ENCODE measurements at places on chromosomes 7 and 10.

DNA sequence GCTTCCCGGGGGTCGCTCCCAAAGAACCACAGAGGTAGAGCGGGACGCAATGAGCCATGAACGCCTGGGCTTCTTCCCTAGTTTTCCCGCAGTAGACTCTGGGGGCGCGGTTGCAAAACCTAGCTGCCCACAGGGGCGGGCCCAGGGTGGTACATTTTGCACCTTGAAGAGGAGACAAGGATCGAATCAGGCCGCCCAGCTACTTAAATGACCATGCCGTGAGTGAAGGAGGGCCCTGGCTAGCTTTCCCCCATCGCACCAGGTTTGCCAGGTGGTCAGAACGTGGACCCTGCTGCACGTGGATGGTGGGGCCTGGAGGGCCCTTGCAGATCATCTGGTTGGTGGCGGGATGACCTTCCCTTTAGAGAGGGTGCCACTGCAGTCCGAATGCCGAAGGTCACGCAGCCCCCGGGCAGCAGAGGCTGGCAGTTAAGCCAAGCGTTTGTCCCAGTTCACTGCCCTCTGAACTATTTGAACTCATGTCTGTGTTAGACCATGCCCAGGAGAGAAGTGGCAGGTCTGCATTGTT lies 604 bp upstream of the SHTN1 start:
- peak; percentile 72 for DNase-seq

DNA sequence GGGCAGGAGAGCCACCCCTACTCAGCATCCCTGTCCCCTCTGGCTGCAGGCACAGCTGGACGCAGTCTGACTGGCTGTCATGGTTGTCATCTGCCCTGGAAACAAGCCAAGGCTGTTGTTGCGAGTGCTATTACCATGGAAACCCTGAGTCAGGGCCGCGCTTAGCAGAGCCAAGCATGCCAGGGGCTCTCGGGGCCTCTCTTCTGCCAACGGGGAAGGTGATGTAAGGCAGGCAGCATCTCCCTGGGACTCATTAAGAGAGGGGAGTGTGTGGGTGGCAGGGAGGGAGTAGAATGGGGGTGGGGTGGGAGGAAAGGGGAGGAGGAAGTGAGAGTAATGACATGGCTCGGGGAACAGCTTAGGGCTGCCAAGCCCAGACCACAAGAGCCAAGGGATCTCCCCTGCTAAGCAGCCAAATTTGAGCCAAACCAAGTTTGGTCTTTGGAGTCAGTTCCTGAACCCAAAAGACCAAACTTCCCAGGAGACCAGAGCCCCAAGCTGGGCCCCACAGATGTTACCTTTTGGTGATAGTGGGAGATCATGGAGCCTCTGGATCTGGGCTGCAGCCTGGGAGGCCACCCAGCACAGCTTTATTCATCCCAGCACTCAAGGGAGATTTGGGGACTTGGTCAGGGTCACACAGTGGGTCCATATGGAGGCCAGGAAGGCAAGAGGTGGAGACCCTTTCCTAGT lies 67.6 kb downstream of the TMEM130 start:
- no peak for DNase-seq

DNA sequence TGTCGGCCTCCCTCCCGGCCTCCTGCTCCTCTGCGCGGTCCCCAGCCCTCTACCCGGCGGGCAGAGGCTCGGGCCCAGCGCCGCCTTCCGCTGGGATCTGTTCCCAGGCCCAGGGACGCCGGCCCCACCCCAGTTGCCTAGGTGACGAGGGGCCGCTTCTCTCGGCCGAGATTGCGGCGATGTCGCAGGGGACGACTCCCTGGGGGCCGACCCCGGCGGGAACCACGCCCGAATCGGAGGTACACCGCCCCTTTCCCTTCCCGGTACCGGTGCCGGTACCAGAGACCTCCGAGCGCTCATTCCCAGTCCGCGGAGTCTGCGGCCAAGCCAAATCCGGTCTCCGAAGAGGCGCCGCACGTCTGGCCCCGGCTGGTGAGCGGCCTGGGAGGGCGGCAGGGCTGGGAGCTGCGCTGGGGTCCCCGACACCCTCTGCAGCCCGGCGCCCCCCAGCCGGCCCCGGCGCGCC lies at the start of gene CABCOCO1:
TSS of gene CABCOCO1 (plus strand) at position 136 of the 466 bp plus-strand sequence. CDS start at position 180, 44 bp downstream.
- peak; percentile 63 for DNase-seq

GRCh38 chr10:12705943-12706342 lies 295.6 kb downstream of the CCDC3 start:
- DNase-seq = no peak

DNA sequence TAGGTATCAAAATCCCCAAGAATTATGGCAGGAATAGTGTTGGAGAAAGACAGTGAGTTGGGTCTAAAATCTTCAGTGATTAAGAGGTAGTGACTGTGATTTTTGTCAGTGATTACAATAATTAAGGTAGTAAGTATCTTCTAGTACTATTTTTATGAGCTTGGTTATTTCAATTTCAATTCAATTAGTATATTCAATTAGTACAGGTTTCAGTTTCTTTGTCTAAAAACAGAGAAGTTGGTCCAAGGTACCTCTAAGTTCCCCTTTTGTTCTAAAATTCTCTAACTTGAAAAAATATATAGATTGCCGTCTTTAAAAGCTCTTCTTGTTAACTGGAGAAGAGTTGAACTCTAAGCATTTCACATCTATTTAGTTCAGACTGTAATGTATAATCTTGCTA lies 82.9 kb downstream of the OTUD1 start:
- no peak for DNase-seq

DNA sequence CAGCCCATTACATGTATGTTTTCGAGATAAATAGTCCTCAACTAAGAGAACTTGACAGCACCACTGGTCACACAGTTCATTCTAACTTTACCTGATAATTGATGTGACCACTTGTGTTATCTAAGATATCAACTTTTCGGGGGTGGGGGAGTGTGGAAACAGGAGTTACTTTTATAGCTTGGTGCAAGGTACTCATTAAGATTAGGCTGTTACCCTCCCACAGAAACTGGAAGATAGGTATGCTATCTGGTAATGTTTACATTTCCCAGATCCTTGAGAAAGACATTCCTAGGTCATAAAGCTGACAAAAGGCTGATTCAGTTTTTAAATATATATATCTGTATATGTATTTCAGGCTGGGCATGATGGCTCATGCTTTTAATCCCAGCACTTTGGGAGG lies 11.1 kb downstream of the ERVW-1 start:
- no peak for DNase-seq

GRCh38 chr10:22673785-22674572 lies 40.4 kb downstream of the PIP4K2A start:
- no peak for DNase-seq

DNA sequence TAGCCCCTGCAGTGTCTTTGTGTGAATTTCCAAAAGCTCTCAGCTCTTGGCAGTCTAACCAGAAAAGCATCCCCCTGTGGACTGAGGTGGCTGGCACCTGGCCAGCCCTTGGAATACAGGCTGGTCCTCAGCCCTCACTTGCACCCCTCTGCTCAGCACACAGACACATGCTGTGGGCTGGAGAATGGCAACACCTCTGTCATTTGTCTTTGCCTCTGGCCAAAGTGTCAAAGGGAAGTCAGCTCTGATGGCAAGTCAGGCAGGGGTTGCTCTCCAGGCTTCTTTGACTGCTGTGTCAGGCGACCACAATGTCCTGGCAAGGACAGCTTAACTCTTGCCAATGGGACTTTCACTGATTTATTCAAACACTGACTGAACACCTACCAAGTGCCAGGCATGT lies 724.8 kb downstream of the INHBA start:
- DNase-seq = no peak

GRCh38 chr7:129643550-129644170 lies 32.1 kb downstream of the NRF1 start:
- DNase-seq = no peak
